Aorta (tissue), 5 donors: ENCODE measurements at places on chromosomes 3 and 15. TPM values are rescaled to one million over a fixed set of nuclear protein-coding genes. Genes with fewer than 3 reads are reported as not detected.

Gene TF
- total RNA-seq, result 1.1 TPM

Gene NMNAT3
- total RNA-seq, result 12.7 TPM

Gene SPSB4
- 1.0 TPM for total RNA-seq

Gene HDGFL3
- total RNA-seq, result 68.4 TPM

- H3K4me3 ChIP-seq, result no peak overlapping the region
- no peak for DNase-seq
- no peaks in the 10 kb centered on the region for H3K36me3 ChIP-seq
- peaks cover 5% of the 10 kb centered on the region for H3K4me1 ChIP-seq
- H3K27me3 ChIP-seq, result no peaks in the 10 kb centered on the region
Measured at GRCh38 chr3:195468841-195469240, 26.0 kb upstream of the ACAP2 start.

DNA sequence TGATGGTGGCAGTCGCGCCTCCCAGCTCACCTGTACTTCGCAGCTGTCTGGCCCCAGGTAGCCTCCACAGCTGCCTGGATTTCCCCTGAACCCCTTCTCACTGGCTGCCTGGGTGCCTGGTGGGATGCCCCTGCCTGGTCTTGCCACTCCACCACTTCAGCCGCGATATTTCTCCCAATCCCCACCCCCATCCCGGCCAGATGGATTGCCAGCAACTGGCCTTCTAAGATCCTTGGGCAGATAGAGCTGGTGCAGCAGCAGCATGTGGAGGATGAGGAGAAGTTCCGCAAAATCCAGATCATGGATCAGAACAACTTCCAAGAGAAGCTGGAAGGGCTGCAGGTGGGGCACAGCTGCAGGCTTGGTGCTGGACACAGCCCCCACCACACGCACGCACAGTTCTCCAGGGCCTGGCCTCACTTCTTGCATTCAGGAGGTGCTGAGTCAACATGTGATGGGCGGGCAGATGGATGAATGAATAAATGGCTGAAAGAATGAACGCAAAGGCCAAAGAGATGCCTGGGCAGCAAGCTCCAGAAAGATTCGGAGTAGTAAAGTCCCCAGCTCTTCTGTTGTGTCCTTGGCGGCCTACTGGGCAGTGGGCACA lies 35.7 kb downstream of the DNAH1 start:
- no peak overlapping the region for H3K27ac ChIP-seq
- no peaks in the 10 kb centered on the region for H3K27me3 ChIP-seq
- no peaks in the 10 kb centered on the region for H3K4me1 ChIP-seq
- H3K4me3 ChIP-seq, result no peak overlapping the region
- H3K36me3 ChIP-seq, result no peaks in the 10 kb centered on the region

DNA sequence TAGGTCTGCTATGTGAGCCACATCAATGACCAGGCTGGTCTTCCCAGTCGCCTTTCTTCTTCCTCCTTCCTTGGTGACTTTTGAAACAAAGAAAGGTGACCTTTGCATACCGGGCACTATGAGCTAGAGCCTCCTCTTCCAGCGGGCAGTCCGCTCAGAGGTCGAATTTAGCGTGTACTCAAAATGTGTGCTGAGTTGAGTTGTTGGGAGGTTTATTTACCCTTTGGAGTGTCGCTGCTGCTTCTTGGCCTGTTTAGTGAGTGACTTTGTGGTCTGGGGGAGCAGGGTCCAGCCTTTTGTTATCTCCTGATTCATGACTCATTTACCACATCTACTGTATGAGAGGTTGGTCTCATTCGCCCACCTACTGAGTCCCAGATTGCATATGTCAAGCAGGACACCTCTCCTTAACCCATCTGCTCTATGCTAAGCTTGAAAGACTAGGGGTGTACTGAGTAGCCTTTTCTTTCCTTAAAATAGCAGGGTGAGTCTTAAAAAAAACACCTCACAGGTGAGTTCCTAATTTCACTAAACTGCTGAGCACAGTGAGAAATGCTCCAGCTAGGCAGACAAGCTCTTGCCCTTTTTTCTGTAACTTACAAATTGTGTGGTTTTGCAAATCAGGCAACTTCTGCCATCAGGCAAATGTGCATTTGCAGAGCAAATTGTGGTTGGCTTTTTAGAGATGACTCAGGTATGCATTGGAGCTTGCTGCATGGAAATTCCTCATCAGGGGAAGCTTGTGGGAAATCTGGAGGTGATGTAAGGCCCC lies 3.2 kb upstream of the SIAH2 start:
- H3K27ac ChIP-seq, result no peak overlapping the region
- H3K36me3 ChIP-seq, result no peaks in the 10 kb centered on the region
- no peak for DNase-seq
- no peaks in the 10 kb centered on the region for H3K4me1 ChIP-seq

DNA sequence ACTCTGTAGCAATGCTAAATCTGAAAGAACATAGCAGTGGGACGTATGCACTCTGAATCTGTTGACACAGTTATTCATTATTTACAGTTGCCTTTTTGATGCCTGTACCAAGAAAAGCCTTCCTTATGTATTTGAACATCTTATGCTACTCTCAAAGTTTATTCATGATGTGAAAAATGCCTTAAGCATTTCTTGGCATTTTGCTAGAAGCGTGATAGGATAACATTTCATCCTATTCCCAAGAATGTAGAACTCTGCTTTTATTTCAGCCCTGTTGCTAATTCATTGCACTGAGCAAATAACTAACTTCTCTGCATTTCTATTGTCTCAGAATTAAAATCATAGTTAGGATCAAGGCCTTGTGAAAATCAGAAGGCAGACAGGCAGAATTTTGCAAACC lies 105.5 kb downstream of the STRIT1 start:
- no peaks in the 10 kb centered on the region for H3K27me3 ChIP-seq
- no peaks in the 10 kb centered on the region for H3K4me1 ChIP-seq

DNA sequence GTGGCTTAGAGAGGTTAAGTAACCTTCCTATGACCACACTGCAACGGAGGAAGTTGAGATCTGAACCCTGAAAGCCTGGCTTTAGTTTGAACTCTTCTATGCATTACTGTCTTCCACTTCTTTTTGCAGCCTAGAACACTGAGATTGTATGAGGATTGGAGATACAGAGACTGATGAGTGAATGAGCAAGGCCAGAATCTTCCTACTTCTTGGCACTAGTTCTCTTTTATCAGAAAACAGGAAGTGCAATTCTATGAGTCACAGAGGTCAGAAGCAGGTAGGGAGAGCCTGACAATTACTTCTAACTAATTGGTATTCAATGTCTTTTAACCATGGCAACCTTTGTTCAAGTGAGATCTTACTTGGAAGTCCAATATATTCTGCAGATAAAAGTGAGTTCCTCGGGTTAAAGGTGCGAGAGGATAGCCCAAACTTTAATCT lies 219.0 kb downstream of the SHQ1 start:
- H3K36me3 ChIP-seq, result no peaks in the 10 kb centered on the region
- no peaks in the 10 kb centered on the region for H3K4me1 ChIP-seq
- DNase-seq, result no peak
- no peaks in the 10 kb centered on the region for H3K27me3 ChIP-seq

DNA sequence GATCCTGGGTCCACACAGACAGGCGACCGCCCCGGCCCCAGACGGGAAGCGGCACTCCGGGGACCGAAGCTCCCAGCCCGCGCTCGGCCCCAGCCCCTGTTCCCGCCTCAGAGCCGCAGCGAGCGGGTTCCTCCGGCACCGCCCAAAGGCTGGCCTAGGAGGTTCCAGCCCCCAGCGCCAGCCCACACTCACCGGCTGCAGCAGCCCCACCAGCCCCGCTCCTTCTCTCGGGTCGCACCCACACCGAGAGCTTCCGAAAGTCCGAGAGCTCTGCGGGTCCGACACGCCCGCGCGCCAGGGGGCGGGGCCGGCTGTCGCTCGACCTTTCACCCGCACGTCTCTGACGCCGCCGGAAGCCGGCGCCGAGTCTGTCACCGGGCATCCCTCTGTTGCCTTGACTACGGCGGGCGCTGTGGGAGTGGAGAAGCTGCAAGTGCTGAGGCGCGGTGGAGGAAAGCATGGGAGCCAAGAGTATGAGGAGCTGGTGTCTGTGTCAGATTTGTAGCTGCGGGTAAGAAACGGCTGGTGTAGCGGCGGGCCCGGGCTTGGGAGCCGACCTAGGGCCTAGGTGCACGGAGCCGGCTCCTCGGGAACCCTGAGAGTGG lies at the start of the genes EFL1 and SAXO2:
EFL1 (minus strand) TSS at position 313 of the 605 bp plus-strand sequence. CDS start 956 bp downstream, outside the sequence.
SAXO2 (plus strand) TSS at position 397 of the 605 bp plus-strand sequence; CDS start at position 459, 62 bp downstream.
- peaks cover 2% of the 10 kb centered on the region for H3K4me1 ChIP-seq
- H3K27ac ChIP-seq, result peak within 1 kb of the TSS; percentile 20
- H3K4me3 ChIP-seq, result peak within 1 kb of the TSS; percentile 53
- H3K27me3 ChIP-seq, result no peaks in the 10 kb centered on the region
- peaks cover 2% of the 10 kb centered on the region for H3K36me3 ChIP-seq

GRCh38 chr15:68031404-68031803 lies 22.7 kb upstream of the PIAS1 start:
- no peaks in the 10 kb centered on the region for H3K4me1 ChIP-seq
- H3K27ac ChIP-seq, result no peak overlapping the region
- H3K36me3 ChIP-seq, result no peaks in the 10 kb centered on the region
- H3K27me3 ChIP-seq, result no peaks in the 10 kb centered on the region
- no peak for DNase-seq

DNA sequence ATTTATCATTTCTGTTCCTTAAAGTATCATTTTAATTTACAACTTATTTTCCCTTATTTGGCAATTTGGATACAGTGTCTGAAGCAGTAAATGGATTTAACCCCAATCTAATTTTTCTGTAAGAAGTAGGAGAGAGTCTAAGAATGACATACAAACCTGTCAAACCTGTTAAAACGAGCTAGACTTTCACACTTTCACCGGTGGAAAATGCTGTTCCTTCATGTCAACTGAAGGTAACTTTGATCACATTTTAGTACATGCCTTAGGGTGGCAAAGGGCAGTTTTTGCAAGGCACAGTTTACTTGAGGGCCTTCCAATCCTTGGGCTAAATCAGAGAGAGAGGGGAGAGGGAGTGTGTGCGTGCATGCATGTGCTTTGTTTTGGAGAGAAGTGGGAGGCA lies 221.4 kb downstream of the THSD4 start:
- H3K36me3 ChIP-seq, result no peaks in the 10 kb centered on the region
- DNase-seq, result no peak
- H3K4me1 ChIP-seq, result no peaks in the 10 kb centered on the region
- no peaks in the 10 kb centered on the region for H3K27me3 ChIP-seq

GRCh38 chr3:173618703-173619102 lies 221.2 kb downstream of the NLGN1 start:
- H3K27ac ChIP-seq, result no peak overlapping the region
- H3K4me1 ChIP-seq, result peaks cover 2% of the 10 kb centered on the region
- no peaks in the 10 kb centered on the region for H3K36me3 ChIP-seq
- no peak for DNase-seq
- no peaks in the 10 kb centered on the region for H3K27me3 ChIP-seq

- no peak overlapping the region for H3K4me3 ChIP-seq
- peaks cover 2% of the 10 kb centered on the region for H3K27me3 ChIP-seq
- H3K4me1 ChIP-seq, result no peaks in the 10 kb centered on the region
- H3K27ac ChIP-seq, result no peak overlapping the region
- no peak for DNase-seq
Measured at GRCh38 chr15:94579286-94579685, 347.9 kb downstream of the MCTP2 start.

- H3K27me3 ChIP-seq, result no peaks in the 10 kb centered on the region
- no peak overlapping the region for H3K27ac ChIP-seq
- H3K4me3 ChIP-seq, result no peak overlapping the region
- no peaks in the 10 kb centered on the region for H3K36me3 ChIP-seq
- DNase-seq, result no peak
- no peaks in the 10 kb centered on the region for H3K4me1 ChIP-seq
Measured at GRCh38 chr3:102259663-102260062, 175.2 kb upstream of the ZPLD1 start.

DNA sequence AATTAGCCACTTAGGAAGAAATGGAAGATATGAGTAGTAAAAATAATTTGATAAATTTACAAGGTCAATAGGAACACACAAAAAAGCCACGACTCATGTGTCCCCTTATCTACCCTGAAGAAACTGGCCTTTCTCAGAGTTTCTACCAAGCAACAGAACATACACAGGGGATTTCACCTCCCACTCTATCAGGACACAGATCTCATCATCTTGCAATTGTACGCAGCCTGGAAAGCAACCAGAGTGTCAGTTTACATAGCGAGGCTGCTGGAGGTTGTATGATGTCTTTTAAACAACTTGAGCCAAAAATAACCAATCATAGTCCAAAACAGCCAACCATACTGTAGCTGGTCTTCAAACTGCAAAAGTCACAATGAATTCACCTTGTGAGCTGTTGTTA lies 19.7 kb upstream of the LMOD3 start:
- H3K27me3 ChIP-seq, result no peaks in the 10 kb centered on the region
- no peak for DNase-seq
- no peaks in the 10 kb centered on the region for H3K36me3 ChIP-seq
- no peaks in the 10 kb centered on the region for H3K4me1 ChIP-seq
- no peak overlapping the region for H3K27ac ChIP-seq

- no peak overlapping the region for H3K27ac ChIP-seq
- H3K36me3 ChIP-seq, result no peaks in the 10 kb centered on the region
- DNase-seq, result no peak
- H3K4me3 ChIP-seq, result no peak overlapping the region
- H3K4me1 ChIP-seq, result no peaks in the 10 kb centered on the region
Measured at GRCh38 chr3:158140396-158140795, 30.5 kb downstream of the RSRC1 start.

GRCh38 chr15:43800286-43801141 lies at the start of gene HYPK:
Gene HYPK, plus strand, starts transcription at chr15:43800599. Its CDS starts 24 bp downstream, at chr15:43800623.
- peak within 1 kb of the TSS; percentile 93 for H3K4me3 ChIP-seq
- peak; percentile 97 for DNase-seq
- peak within 1 kb of the TSS; percentile 89 for H3K27ac ChIP-seq
- peaks cover 10% of the 10 kb centered on the region for H3K36me3 ChIP-seq

- H3K27ac ChIP-seq, result no peak overlapping the region
- no peaks in the 10 kb centered on the region for H3K27me3 ChIP-seq
- H3K4me3 ChIP-seq, result no peak overlapping the region
- DNase-seq, result no peak
Measured at GRCh38 chr3:52030714-52031310, 25.6 kb downstream of the DUSP7 start.

DNA sequence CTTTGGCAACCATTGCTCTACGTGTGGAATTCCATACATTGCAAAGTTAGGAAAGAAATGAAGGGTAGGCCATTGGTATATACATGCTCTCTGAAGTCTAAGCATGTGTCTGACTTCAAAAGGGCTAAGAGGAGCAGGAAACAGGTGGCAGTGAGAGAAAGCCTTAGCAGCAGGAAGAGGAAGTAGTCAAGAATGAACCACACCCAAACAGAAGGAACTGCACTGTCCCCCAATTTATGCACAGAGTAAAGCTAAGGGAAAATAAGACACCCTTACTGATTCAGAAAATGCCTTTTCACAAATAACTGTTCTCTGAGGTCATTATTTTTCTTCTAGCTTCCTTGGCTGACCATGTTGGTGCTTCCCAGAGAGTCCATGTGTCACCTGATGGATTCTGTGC lies 575.4 kb downstream of the NTRK3 start:
- no peak overlapping the region for H3K27ac ChIP-seq
- H3K4me1 ChIP-seq, result no peaks in the 10 kb centered on the region
- H3K4me3 ChIP-seq, result no peak overlapping the region
- H3K27me3 ChIP-seq, result no peaks in the 10 kb centered on the region
- no peak for DNase-seq
